ENCODE measurements at places on chromosomes 16 and 17.

- no peak for DNase-seq
Observed at GRCh38 chr16:64096689-64097088, 1025.2 kb downstream of the CDH11 start.

GRCh38 chr16:63945806-63946205, 1176.1 kb downstream of the CDH11 start:
- DNase-seq, result no peak

DNA sequence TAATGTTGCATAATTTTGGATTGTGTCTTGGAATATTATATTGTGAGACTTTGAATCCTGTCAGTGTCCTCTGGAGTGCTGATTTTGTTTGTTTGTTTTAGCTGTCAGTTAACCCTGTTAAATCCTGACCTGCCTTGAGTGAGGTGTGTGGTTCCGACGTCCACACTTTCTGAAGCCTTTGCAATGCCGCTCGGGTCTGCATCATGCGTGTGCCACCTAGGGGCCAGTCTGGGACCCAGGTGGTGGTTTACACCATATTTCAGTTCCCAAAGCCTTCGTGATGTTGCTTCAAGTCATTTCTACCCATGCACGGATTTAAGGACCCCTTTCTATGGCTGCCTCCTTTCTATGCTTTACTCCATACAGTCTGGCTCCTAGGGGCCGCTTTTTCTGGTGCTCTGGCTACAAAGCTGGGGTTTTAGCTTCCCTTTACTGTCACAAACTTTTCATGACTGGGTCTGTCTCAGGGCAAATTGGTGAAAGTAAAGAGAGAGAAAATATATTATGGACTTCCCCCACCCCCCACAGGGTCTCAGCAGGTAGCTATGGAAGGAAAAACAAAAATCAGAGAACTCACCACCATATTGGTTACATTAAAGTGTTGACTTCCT, 11.4 kb upstream of the OR4D1 start:
- no peak for DNase-seq

GRCh38 chr17:63240106-63240505, 206.0 kb downstream of the CYB561 start:
- DNase-seq, result no peak

GRCh38 chr17:8109661-8110455, 8.5 kb downstream of the ALOXE3 start:
- DNase-seq, result no peak

- no peak for DNase-seq
Observed at GRCh38 chr17:17628388-17629008, 37.0 kb upstream of the PEMT start.

GRCh38 chr16:69193855-69194254, 6.9 kb downstream of the SNTB2 start:
- DNase-seq, result no peak

GRCh38 chr16:75599452-75600277, 23.4 kb downstream of the ADAT1 start:
- no peak for DNase-seq

- DNase-seq, result no peak
Observed at GRCh38 chr16:19210968-19211367, 42.9 kb downstream of the SYT17 start.

- no peak for DNase-seq
Observed at GRCh38 chr16:3099732-3100499, 822 bp upstream of the ZSCAN10 start.

- DNase-seq, result no peak
Observed at GRCh38 chr17:43931062-43931571, 11.2 kb downstream of the PPY start.

DNA sequence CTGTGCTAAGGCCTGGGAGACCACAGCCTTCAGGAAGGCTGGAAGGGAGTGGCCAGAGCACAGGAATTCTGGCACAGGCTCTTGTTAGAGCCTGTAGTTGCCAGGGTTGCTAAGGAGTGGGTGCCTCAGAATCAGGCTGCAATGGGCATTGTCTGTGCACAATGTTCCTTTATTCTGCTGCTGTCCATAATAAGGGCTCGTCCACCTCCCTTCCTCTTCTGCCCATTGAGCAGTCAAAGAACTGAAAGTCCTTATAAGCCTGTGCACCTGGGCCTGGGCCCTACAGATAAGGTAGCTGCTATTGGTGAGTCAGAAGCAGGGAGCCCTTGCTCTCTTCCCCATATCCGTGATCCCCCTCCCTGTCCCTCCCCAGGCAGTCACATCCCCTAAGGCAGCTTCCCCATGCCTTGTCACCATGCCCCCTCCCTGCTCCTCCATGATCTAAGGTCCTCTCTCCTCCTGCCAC, 5.4 kb upstream of the CNGB1 start:
- DNase-seq, result no peak

GRCh38 chr17:45226576-45226975, 4.9 kb downstream of the FMNL1 start:
- no peak for DNase-seq

Measured in BJ (cell line).